ENCODE measurements at places on chromosomes 13 and 19.

DNA sequence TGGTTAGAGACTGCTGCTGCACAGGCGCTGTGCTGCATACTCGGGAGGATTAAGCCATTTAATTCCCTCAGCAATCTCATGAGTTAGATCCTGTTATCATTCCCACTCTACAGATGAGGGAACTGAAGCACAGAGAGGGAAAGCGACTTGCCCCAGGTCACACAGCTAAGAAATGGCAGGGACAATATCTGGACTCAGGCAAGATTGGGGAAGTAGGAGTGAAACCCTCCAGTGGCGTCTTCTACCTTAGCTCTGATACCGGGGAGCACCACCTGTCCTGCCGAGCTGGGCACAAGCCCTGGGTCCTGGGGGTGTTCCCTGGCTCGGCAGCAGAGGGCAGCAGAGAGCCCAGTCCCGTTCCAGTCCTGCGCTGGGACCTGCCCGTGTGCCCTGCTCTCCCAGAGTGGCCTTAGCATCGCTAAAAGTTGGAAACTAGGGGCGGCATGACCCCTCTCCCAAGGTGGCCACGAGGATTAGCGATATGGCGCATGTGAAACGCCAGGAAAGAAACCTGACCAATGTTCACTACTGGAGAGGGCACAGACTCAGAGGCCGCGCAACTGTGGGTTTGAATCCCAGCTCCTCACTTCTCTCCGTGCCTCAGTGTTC lies 20.5 kb downstream of the CYTH2 start:
- peak; percentile 78 for DNase-seq

GRCh38 chr13:73765651-73766384 lies 368.4 kb downstream of the KLF12 start:
- peak; percentile 85 for DNase-seq

- DNase-seq = no peak
Observed at GRCh38 chr13:97125810-97126738, 96.1 kb upstream of the MBNL2 start.

DNA sequence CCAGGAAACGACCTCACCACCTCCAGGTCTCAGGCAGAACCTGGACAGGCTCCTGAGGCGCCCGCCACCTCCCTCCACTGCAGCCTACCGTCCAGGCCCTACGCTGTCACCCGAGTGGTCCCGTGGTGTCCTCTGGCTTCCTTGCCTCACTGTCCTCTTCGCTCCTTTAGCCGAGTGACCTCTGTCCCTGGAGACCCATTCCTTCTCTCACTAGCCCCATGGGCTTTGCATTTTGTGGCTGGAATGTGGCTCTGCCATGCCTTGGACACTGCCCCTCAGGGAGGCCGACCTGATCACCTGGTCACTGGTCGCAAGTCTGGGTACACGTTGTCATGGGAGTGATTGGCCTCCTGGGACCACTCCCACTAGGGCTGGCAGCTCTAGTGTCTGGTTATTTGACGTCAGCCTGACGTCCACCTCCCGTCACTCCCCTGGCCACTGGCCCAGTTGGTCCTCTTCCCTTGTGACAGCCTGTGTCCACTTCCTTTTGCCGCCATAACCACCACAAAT lies 17.9 kb downstream of the SLC25A42 start:
- no peak for DNase-seq

- no peak for DNase-seq
Observed at GRCh38 chr19:18438331-18439024, 545 bp upstream of the ISYNA1 start.

DNA sequence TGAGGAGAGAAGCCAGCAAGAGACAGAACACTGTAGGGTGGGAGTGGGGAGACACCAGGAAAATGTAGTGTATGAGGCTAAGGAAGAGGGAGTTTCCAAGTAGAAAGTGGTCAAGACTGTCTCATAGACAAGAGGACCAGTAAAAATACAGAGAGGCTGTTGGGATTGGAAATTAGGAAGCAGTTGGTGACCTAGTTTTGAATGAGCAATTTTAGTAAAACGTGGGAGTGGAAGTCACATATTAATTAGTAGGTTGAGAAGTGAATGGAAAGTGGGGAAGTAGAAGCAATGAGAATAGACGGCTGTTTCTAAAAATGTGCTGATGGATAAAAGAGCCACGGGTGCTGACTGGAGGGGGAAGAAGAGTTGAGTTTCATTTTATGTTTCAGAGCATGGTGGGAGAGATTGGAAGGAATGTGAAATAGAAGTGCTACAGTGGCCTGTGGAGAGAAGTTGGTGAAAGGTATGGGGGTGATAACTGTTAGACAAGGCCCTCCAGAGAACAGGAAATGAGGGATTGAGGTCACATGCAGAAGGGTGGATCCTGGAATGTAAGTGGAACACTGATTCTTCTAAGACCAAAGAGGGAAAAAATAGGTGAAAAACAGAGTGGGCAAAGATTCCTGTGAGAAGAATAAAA lies 247.3 kb downstream of the MTUS2 start:
- DNase-seq = no peak

GRCh38 chr19:45607071-45608029 lies 5.3 kb upstream of the GPR4 start:
- peak; percentile 70 for DNase-seq

DNA sequence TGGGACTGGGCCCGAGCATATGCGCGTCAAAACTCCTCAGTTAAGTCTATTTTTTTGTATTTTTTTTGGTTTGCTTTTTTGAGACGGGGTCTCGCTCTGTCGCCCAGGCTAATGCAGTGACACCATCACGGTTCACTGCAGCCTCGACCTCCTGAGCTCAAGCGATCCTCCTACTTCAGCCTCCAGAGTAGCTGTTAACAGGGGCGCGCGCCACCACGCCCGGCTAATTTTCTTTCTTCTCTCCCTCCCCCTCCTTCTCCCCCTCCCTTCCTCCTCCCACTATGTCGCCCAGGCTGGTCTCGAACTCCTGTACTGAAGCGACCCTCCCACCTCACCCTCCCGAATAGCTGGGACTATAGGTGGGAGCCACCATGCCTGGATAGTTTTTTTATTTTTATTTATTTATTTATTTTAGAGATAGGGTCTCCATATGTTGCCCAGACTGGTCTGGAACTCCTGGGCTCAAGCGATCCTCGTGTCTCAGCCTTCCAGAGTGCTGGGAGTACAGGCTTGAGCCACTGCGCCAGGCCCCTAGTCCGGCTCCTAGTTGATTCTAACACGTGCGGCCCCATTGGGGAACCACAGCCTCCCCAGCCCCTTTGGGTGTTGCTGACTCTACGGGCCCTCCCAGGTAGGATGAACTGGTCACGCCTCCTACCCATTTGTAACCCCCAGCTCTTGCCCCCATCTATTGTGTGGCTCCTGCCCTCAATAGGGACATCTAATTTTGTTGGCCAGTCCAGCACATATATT lies 806 bp upstream of the ZNF837 start:
- no peak for DNase-seq

GRCh38 chr19:31962561-31962996 lies 382.8 kb upstream of the ZNF507 start:
- DNase-seq = no peak

DNA sequence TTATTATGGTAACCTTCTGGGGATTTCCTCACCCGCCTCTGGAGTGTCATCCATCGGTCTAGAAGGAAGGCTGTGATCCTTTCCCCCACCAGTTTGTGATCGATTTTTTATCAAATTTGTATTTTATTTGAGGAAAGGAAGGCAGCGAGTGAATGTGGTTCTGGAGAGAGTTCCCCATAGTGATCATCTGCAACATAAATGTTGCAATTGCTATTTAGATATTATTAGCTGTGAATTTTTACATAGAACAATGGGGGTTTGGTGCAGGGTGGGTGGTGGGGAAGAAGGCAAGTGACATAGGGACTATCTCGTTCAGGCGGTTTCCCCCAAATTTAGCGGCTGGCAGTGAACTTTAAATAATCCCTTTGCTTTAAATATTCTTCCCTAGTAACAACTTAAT lies 1.2 kb downstream of the CDK8 start:
- no peak for DNase-seq

DNA sequence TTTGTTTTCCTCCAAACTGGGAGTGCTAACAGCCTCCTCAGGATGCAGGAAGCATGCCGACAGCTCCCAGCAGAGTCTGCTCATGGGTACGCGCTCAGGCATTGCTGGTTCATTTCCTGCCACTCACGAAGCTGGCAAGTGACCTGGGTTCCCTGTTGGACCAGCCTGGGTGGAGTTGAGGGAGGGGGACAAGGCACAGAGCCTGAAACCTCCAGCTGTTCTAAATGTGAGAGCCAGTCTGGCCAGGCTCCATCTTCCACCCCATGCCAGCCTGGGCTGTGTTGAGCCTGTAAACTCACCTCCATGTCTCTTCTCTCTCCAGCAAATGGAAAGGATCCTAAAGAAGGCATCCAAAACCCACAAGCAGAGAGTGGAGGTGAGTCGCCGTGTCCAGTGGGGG lies 5.0 kb downstream of the FAM32A start:
- DNase-seq = no peak

DNA sequence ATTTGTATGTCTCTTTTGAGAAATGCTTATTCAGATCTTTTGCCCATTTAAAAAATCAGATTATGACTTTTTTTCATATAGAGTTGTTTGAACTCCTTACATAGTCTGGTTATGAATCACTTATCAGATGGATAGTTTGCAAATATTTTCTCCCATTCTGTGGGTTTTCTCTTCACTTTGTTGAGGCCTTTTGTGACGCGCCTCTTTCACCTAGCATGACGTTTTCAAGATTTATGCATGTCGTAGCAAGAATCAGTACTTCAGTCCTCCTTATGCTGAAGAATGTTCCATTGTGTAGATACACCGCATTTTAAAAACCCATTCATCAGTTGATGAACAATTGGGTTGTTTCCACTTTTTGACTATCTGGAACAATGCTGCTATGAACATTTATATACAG lies 13.4 kb downstream of the PABPC3 start:
- no peak for DNase-seq

DNA sequence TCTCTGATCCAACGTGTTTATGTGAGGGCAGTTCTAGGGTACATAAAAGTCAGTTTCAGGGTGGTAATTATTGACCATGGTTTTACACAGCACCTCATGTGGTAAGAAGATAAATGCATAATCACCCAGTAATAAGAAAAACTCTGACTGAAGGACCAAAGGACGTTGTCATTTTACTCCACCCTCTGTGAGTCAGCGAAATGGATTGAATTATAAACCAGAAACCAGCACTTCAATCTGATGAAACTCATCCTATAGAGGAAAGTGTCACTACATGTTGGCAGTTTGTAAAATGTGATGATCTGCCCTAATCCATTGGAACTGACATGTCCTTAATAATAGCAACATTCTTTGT lies 406.8 kb downstream of the KLF5 start:
- peak; percentile 71 for DNase-seq

GRCh38 chr19:32651729-32652140 lies 23.2 kb downstream of the ANKRD27 start:
- no peak for DNase-seq

- DNase-seq = no peak
Observed at GRCh38 chr19:35115177-35115951, at the start of gene FXYD3. Gene FXYD3 (plus strand): TSS chr19:35115823. CDS start chr19:35119377, 3,554 bp downstream.

DNA sequence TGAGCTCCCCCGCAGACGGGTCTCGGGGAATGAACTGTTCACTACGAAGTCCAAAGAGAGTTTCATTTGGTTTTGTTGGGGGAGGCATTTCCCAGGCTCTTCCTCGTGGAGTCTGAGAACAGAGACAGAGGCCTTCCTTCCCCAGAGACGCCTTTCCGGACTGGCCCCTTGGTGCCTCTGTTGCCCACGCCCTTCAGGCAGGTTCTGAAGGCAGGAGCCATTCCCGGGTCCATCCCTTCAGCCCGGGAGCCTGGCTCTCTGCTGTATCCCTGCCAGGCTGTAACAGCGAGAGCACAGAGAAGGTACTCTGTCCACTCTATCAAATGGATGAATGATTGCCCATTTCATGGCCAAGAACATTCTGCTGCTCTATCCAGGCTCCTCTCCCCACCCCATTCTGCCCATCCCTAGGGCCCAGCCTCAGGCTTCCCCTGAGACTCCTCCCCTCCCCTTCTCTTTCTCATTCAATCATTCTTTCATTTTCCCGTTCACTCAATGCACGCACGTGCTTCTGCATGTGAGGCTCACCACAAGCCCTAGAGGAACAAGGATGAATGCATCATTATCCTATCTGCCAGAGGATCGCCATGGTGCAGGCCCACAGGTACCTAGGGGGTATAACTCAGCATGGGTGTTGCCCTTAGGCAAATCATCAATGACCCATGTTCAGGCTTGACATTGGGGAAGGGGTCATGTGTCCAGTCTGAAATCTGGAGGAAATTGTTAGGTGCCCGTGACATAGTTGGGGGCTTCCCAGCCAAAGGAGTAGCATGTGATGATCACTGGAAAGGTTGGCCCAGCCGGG lies 298.6 kb downstream of the ZNF536 start:
- DNase-seq = no peak

- DNase-seq = no peak
Observed at GRCh38 chr19:46606019-46606418, 4.9 kb downstream of the CALM3 start.

DNA sequence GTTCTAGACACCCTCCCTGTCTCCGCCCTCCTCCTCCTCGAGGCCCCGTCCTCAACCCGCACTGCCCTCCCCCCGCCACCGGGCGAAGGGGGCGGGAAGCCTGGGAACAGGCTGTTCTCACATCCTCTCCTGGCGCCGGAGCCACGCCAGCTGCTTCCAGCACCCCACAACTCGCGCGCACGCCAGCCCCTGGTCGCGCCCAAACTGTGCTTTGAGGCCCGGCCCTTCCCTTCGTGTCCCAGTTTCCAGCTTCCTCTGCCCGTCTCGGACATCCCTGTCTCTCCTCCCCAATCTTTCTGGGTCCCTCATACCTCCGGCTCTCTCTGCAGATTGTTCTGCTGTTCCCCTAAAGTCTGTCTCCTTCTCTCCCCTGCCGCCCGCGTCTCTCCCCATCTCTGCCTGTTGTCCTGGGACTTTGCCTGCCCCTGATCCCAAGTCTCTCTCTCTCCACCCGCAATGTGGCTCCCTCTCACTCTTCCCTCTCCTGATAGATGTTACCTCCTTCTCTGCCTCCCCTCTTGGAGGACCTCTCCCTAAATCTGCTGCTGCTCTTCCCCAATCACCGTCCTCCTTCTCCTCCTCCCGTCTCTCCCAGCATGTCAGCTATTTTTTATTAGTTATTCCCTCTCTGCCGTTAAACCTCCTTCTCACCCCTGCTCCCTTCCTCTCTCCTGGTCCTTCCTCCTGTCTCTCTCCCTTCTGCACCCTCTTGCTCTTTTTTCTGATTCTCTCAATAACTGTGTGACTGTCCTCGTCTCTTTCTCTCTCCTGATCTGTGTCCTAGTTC lies 14.2 kb downstream of the DPF1 start:
- no peak for DNase-seq

Data from kidney tubule cell (primary cell).